T-helper 17 cell (primary cell): ENCODE measurements at places on chromosomes 7 and 10.

DNA sequence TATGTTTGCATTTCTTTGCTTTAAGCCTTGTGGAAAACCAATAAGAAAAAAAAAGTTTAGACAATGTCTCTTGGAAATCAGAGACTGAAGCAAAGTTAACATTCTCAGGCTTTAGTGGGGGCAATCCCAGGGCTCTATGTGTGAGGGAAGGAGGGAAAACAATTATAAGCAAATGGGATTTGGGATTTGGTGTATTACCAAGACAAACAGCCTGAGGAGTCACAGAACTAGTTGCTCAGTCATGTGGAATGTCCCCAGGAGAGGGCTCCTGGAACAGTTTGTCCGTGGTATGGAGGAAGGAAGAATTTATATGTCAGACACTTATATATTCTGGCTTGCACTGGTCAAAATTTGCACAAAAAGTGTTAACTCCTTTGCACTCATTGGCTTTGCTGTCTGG lies 562.9 kb upstream of the TPK1 start:
- DNase-seq = no peak

GRCh38 chr7:68238204-68238805 lies 1241.7 kb downstream of the TYW1 start:
- DNase-seq = no peak

GRCh38 chr10:116469437-116469836 lies 41.8 kb downstream of the PNLIPRP3 start:
- no peak for DNase-seq

- no peak for DNase-seq
Measured at GRCh38 chr7:128591705-128592104, 80.4 kb upstream of the GARIN1A start.

DNA sequence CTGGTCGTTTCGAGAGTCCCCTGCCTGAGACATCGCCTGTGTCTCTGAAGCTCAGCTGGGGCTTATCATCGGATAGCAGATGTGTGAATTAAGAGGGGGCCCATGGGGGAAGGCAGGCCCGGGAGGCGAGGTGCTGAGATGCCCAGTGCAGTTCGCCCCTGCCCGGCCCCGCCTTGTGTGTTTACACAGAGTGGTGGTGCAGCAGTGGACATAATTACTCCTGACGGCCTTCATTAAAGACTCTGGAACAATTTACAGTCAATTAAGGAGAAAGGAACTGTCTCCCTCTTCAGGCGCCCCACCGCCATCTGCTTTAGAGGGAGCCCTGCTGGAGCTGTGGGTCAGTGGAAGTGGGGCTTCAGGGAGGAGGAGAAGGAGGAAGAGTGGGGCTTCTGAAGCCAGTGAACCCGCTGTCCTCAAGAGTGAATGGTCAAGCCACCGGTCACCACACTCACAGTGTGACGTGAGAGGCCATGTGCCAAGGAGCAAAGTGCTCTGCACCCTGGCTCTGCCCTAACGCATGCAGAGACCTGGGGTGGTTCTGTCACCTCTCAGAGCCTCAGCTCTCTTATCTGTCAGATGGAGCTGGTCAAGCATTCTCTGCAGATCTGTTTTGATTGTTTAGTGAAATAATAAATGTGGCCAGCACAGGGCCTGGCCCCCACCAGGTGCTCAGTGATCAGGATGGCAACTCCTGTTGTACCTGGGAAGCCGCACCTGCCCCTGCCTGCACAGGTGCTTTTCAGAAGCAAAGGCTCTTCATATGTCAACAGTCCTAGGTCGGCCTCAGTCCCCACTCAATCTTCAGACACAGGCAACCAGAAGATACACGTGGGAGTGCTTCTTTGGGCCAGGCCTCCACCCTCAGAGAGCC lies 65.6 kb downstream of the CDH23 start:
- DNase-seq = no peak

GRCh38 chr7:80232979-80233724 lies 98.5 kb downstream of the GNAI1 start:
- no peak for DNase-seq

- no peak for DNase-seq
Measured at GRCh38 chr10:28661035-28661434, 16.3 kb upstream of the BAMBI start.

DNA sequence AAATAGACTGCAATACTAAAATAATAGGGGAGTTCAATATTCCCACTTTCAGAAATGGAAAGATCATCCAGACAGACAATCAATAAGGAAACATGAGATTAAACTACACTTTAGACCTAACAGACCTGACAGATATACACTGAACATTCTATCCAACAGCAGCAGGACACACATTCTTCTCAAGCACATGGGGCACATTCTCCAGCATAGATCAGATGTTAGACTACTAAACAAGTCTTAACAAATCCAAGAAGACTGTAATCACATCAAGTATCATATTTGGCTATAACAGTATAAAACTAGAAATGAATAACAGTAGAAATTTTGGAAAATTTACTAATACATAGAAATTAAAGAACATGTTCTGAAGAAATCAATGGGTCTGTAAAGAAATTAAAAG lies 458.9 kb upstream of the ANKRD30A start:
- no peak for DNase-seq

DNA sequence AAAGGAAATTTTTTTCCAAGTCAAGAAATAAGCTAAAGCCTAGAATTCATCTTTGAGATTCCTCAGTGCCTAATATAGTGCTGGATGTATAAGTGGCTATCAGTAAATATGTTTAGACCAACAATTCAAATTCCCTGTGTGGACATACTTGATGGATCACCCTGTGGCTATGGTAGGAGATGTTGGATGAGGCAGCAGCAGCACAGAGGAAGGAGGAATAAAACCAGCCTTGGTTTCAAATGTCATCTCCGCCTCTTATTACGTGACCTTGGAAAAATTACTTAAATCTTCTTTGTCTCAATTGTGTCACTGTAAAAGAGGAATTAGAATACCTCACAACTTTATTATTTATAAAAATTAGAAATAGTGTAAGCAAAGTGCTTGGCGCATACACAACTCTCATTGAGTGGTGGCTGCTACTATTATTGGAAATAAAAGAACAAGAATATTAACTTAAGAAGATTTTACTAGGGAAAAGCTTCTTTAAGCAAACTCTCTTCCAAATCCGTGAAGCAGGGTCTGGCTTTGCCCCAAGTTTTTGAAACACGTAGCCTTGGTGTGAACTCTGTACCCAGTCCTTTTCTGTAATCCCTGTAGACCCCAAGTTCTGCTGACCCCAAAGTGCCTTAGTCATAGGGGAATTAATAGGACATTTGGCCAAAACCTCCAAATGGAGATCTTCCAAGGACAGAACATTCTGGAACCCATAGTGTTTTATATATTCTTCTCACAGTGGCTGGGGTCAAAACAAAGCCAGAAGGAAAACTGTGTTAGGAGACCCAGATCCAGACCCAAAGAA lies 283.8 kb downstream of the PTEN start:
- no peak for DNase-seq

- DNase-seq = no peak
Measured at GRCh38 chr10:15719899-15720634, at the start of gene ITGA8. Gene ITGA8 (minus strand): TSS chr10:15719922. CDS start chr10:15719771, 151 bp downstream.

DNA sequence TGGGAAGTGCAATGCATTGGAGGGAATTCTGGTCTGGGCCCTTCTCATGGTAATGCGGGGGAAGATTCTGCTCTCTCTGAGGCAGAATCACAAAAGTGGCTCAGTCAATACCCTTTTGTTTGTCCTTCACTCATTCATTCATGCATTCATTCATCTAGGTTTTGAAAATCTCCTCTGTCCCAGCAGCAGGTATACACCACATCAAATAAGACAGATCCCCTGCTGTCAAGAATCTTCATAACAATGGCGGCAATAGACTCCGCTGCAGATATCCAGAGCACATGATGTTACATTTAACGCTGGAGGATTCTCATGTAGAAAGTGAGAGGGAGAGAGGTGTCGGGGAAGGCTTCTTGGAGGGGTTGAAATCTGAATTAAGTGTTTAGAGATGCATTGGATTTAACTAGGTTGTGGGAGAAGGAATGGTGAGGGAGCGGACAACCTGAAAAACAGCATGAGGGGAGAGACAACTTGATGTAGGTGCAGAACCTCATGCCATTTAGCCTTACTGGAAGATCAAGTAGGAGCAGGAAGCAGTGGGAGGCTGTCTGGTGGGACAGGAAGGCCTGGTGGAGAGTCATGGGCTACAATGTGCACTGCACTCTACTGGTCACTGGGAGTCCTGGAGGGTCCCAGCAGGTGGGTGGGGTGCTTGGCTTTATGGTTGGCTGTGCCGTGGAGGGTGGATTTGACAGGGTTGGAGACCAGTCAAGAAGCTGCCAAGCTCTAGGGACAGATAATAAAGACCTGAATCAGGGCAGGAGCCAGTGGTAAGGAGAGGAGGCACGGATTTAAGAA lies 5.2 kb upstream of the FAM180A start:
- no peak for DNase-seq

GRCh38 chr7:95927756-95928155 lies 155.4 kb downstream of the DYNC1I1 start:
- DNase-seq = no peak

DNA sequence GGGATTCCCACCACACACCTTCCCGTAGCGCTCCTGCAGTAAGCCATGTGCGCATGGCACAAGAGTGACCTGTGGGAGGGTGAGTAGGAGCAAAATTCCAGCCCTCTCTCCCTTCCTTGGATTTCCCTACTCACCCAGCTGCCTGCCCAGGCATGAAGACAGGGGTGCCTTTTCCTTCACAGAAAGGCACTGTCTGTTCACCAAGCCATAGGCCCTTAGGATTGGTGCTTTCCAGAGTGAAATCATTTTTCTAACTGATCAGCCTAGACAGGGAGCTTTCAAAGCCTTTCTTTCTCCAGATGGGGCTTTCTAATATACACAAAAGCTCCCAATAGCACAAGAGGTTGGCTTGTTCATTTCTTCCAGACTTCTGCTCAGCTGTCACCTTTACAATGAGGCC lies 79.7 kb downstream of the CTTNBP2 start:
- no peak for DNase-seq

DNA sequence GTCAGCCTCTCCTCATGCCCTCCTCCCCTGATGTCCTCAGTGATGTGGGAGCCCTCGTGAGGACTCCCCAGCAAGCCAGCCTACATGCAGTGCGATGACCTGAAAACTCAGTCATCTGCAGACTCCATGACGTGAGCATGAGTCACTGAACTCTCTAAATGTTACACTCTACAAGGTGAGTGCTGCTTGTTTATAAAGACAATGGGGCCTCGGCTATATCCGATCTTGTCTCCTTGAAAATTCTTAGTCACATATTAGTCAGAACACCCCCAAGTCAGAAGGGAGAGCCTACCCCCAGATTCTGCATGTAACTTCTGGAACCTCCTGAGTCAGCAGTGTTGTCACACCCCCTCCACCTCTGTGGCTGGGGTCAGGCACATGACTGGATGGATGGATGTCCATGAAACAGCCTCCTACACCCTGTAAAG lies 673.8 kb downstream of the INHBA start:
- DNase-seq = no peak

DNA sequence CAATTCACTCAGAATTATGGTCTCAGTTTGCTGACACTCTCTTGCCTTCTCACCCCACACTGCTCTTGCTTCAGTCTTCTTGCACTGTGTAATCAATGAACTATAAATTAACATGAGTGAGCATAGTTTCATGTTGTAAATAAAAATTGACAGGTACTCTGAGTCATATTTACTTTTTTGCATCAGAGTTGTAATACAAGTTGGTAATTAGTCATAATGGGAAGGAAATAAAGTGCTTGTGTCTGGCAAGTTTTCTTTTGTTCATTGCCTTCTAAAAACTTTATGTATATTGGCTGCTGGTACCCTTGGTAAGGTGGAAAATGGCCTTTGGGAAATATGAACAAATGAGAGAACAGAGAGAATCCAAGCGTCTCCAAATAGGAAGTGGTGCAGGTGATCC lies 169.3 kb upstream of the MAGI2 start:
- no peak for DNase-seq

DNA sequence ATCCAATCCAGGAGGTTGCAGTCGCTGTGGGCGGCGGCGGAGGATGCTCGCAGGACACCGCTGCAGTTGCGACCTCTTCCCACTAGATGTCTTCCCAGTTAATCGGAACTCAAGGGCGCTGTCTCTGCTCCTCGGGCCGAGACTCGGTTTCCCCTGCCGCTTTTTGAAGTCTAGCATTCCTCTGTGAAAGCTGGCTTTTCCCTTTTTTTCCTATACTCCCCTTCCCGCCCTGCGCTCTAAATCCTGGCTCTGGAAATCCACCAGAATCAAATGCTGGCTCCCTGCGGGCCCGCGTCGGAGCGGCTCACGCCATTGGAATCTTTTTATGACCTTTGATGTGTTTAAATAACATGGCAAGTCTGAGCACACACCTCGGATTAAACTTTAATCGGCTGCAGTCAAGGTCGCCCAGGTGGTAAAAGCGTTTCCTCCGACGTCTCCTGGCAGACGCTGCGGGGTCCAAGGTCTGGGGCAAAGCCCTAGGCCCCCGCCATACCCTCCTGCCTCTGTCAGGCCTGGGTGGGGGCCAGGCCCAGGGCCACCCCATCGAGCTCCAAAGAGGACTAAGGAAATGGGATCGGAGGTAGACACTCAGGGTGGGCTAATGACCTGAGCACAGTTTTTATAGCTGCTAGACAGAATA lies 10.7 kb upstream of the HOXA13 start:
- no peak for DNase-seq

GRCh38 chr7:134637934-134638719 lies 8.5 kb upstream of the BPGM start:
- no peak for DNase-seq

GRCh38 chr10:58104351-58104751 lies 163.3 kb downstream of the IPMK start:
- DNase-seq = no peak

DNA sequence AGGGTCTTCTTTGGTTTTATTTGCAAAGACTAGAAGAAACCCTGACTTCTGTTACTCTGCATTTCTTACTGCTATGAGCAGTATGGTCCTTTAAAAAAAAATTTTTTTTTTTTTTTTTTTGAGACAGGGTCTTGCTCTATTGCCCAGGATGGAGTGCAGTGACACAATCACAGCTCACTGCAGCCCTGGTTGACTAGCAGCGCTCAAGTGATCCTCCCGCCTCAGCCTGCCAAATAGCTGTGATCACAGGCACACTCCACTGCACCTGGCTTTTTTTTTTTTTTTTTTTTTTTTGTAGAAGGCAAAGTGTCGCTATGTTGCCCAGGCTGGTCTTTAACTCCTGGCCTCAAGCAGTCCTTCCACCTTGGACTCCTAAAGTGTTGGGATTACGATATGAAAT lies 17.4 kb downstream of the CNNM2 start:
- no peak for DNase-seq

- no peak for DNase-seq
Measured at GRCh38 chr7:47818796-47819606, 129.3 kb downstream of the PKD1L1 start.

GRCh38 chr7:69245646-69246045 lies 352.6 kb upstream of the AUTS2 start:
- no peak for DNase-seq
